ENCODE measurements at places on chromosomes 12 and 14.

- no peak for DNase-seq
Observed at GRCh38 chr12:106096376-106096775, 42.4 kb downstream of the NUAK1 start.

GRCh38 chr12:25423355-25424050 is 129.6 kb downstream of the LMNTD1 start:
- DNase-seq, result no peak

DNA sequence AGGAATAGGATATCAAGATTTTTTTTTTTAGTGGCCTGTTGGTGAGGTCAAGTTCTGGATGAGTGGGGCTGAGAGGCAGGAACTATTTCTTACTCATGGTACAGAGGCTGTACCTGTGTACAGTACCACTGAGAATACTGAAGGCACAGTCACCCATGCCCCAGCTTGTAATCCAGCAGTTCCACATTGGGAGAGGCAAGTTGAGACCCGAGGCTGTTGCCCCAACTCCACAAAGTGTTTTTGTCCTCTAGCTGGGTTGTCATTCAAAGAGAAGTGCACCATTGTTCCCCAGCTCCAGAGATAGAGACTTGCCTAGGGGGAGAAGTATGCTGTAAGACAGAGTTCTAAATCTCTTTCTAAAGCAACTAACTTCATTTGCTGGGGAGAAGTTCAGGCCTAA is 38.7 kb downstream of the ARID2 start:
- no peak for DNase-seq

DNA sequence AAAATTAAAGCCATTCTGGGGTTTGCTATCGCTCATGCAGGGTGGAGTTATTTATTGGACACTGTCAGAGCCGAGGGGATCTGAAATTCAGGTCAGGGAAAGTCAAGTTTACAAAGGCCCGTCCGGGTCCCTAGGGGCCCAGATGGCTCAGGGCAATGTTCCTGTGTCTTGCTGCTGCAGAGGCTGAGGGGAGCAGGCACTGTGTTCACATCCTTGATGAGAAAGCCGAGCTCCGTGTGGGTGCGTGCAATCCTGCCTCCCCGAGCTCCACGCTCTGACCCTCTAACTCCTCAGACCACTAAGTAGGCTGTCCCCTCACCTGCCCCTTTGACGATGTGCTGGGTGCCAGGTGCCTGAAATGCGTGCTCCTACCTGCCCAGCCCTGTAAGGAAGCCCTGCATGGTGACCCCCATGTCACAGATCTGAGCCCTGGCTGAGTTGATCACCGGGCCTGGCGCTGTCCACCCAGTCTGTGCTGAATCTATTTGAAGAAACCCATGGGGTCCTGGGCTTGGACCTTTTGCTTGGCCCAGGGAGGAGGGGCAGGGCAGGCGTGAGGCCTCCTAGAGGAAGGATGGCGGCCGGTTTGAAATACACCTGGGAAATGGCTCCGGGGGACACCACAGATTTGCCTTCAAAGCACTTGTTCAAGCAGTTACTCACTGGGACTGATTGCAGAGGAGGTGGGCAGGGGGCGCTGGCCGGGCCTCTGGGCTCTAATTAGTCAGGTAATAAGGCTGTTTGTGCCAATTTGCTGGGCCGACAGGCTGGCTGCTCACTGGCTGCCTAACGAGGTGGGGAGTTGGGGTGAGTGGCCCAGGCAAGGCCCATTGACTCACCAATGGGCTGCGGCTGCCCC is 204.3 kb downstream of the KIF26A start:
- no peak for DNase-seq

- no peak for DNase-seq
Observed at GRCh38 chr12:51924551-51925319, 17.4 kb downstream of the ACVRL1 start.

GRCh38 chr12:92268946-92269345 is 123.3 kb upstream of the BTG1 start:
- DNase-seq, result no peak

- DNase-seq, result no peak
Observed at GRCh38 chr12:126432780-126433179, 1367.5 kb downstream of the AACS start.

DNA sequence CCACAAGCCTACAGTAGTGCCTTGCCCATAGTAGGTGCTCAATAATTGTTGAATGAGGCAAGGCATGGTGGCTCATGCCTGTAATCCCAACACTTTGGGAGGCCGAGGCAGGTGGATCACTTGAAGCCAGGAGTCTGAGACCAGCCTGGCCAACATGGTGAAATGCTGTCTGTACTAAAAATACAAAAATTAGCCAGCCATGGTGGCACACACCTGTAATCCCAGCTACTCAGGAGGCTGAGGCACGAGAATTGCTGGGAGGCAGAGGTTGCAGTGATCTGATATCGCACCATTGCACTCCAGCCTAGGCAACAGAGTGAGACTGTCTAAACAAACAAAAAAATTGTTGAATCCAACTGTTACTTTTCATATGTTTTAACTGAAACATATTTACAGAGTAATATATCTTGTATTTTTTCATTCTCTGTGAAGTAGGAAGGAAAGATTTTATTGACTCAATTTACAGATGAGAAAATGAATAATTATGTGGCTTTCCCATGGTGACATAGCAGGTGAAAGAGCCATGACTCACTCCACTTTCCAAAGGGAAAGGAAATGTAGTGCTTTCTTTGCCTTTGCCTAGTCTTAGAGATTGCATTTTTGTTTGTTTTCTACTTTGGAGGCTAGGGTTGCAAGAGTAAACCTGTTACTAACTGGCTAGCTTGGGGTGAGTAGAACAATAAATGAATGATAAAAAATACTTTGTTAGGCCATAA is 95.4 kb upstream of the SLC38A4 start:
- DNase-seq, result no peak

DNA sequence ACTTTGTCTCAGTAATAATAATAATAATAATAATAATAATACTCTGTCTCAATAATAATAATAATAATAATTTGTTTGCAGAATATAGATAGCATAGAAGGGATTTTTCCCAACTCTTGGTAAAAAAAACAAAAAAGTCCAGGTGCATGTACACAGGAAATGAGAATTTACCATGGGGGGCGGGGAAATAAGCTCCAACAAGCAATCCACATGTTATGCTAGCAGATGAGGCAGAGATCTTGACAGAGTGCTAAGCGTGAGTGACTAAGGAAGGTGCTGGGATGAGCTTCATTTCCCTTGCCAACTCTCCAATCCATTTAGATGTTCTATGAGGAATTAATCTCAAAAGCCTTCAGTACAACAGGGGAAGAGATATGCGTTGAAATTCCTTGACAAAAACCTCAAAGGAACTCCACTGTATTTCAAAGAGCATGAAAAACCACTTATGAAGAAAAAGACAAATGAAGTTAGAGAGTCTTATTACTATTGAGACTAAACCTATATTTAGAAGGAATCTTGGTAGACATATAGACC is 44.9 kb upstream of the GTF2A1 start:
- DNase-seq, result no peak

- DNase-seq, result no peak
Observed at GRCh38 chr12:52087961-52088820, 8.7 kb downstream of the SMIM41 start.

DNA sequence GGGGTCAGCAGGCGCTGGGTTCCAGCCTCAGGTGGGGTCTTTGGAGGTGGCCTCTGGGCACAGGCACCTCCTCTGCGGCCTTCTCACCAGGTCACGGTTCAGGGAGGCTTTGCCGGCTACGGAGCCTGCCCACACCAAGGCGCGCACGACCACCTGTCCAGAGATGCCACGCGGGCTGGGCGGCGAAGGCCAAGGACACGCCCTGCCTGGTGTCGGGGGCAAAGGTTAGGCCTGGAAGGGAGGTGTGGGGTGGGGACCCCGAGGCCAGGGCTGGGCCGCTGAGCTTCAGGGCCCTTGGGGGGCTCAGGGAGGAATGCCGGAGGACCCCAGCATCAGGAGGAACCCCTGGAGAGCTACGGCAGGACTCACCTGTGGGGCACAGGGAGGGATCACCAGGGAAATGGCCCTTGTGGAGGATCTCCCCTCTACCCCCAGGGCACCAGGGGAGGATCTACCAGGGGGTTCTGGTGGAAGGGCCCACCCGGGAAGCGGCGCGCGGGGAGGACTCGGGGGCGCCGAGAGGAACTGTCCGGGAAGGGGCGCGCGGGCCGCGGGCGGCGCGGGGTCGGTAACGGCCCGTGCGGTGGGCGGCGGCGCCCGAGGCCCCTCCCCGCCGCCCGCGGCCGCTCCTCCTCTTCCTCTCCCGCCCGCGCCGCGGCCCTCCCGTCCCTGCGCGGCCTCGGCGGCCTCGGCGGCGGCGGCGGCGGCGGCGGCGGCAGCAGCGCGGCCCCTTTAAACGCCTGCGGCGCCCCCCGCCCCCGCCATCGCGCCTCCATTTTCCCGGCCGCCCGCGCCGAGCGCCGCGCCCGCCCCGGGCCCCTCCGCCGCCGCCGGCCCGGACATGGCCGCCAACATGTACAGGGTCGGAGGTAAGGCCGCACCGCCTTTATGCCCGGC is at the start of gene MTA1:
MTA1 (plus strand) TSS at position 633 of the 897 bp plus-strand sequence; CDS start at position 842, 209 bp downstream.
- DNase-seq, result peak; percentile 79

DNA sequence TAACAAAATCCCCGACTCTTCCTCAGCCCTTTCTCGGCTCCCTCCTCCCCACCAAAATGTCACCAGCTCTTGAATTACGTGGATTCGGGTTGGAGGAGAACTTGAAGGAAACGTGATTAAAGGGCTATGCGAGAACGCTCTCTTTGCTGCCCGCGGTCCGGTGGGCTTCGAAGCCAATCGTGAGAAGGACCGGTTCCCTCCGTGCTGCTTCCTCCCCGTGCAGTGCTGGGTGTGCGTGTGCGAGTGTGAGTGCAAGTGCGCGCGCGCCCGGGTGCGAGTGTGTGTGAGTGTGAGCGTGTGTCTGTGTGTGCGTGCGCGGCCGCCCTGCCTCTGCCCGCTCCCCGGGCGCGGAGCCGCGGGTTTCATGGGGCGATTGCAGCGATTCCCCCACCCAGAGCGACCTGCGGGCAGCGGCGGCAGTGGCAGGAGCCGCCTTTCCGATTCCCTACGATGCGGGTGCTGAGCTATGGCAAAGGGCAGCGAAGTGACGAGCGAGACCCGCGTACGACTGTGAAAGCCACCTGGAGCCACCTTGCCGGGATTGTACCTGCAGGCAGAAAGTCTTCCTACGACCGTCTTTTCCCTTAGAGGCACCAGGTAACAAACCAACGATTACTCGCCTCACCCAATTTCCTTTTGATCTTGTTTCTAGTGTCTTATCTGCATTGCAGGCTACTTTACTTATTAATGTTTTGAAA is 1.4 kb downstream of the LRFN5 start:
- DNase-seq, result no peak

GRCh38 chr12:128091951-128092382 is 175.0 kb upstream of the TMEM132C start:
- no peak for DNase-seq

GRCh38 chr14:29663281-29663801 is 264.3 kb downstream of the PRKD1 start:
- no peak for DNase-seq

DNA sequence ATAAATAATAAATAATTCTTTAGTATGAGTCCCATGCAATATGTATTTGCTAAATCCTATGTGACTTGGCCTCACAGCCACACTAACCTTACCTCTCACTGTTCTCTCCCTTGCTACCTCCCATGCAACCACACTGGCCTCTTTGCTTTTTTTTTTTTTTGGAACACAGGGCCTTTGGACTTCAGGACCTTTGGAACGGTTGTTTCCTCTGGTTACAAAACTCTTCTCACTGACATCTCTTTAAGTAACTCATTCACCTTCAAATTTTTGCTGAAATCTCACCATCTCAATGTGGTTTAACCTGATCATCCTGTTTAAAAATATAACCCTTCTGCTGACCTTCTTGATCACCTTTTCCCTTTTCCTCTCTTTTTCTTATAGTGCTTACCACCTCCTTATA is 194.0 kb downstream of the SSPN start:
- DNase-seq, result no peak

DNA sequence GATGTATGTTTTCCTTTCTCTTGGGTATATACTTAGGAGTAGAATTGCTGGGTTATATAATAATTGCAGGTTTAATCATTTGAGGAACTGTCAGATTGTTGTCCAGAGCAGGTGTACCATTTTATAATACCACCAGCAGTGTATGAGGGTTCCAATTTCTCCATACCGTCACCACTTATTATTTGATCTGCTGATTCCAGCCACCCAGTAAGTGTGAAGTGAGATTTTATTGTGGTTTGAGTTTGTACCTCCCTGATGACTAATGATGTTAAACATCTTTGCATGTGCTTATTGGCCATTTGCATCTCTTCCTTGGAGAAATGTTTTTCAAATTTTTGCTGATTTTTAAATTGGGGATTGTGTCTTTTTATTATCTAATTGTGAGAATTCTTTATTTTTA is 15.1 kb downstream of the NCKAP5L start:
- DNase-seq, result no peak

DNA sequence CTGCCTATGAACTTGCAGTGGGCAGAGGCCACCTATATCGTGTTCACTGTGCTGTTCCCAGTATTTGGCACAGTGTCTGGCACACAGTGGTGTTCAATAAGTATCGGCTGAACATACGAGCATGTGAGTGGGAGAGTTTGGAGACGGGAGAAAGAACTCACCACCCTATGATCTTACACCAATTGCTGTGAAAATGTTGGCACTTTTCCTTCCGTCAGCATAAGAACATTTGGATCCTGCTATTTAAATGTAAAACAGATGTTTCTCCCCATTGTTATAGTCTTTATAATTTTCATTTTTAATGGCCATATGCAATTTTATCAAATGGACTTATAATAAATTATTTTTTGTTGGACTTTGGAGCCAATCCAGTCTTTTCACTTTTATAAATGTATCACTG is 144.4 kb downstream of the EFCAB11 start:
- no peak for DNase-seq

DNA sequence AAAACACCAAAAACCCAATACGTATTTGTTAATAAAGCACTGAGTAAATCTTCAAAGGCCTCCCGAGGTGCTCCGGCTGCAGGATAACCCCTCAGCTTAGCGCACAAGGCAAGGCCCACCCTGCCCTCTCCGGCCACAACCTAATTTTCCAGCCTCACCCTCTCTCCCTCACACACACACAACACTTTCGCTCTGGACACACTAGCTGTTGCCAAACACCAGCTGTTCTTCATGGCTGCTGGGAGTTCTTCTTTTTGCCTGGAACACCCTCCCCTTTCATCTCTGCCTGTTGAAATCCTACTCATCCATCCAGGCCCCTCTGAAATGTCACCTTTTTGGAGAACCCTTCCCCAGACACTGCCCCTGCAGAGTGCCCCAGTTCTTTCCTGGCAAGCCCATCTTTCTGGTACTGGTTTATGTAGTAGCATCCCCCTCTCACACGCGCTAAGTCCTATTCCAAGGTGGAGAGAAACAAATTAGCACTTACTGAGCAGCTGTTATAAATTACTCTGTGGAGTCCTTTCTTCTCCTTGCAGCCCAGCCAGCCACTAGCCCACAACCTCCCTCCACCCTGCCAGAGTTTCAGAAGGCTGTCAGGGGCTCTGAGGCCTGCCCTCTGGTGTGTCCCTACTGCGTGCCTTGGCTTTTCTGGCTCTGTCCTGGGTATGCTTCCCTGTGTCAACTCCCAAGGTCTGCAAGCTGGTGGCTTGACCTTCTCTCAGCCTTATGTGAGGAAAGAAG is 805 bp upstream of the CRACR2A start:
- no peak for DNase-seq

GRCh38 chr12:103556890-103557627 is 30.0 kb upstream of the STAB2 start:
- DNase-seq, result no peak

All from GM12892 (cell line).